ENCODE measurements at places on chromosomes 3 and 15. TPM values are rescaled to one million over a fixed set of nuclear protein-coding genes. Genes with fewer than 3 reads are reported as not detected.
A peak's percentile ranks its signal among the peaks of the same experiment; 100 is the strongest.

Gene SEC22C
- 53.2 TPM for total RNA-seq

Gene GOLGA6L10
- 0.33 TPM for total RNA-seq

DNA sequence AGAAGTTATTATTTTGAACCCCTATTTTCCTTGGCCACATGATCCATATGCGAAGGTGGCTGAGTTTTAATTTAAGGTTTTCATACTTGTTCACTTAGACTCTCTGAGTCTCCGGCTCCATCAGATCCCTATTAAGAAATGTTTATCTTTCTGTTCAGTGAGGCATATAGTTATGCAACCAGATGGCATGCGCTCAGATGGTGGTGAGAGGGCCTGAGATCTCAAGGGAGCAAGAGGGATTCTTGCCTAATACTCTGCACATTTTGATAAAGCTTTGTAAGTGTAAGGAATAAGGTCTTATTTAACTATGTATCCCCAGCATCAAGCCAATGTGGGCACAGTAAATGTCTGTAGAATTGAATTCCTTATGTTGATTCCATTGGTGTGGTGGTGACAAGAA, 78.9 kb upstream of the DPH6 start:
- DNase-seq = peak; percentile 26

DNA sequence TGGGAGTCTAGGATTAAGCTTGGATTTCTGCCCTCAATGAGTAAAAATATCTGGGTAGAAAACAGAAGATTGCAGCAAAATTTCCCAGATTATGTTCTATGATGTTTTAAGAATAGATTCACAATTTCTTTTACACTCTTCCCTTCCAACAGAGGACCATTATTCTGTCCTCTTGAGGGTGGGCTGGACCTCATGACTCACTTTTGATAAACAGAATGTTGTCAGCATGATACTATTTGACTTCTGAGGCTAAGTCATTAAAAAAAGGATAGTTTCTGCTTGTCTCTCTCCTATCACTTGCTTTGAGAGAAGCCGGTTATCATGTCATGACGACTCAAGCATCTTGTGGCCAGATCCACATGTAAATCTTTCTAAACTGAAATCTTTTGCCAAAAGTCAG, 396.2 kb upstream of the CDIN1 start:
- no peak for DNase-seq

DNA sequence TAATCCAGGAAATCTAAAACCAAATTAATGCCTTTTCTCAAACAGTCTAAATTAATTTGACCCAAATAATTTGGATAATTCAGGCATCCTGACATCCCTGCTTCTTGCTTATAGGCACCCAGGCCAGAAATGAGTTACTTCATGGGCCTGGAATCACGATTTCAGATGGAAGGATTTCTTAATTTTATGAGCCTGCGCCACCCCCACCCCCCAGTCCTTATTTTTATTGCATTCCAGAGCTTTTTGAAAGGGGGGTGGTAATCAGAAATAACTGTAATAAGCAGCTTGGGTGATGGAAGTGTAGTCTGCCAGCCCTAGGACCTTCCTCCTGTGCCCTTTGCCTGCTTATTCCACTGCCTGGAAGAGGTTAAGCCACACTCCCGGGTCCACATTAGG, 1.3 kb downstream of the AP2M1 start:
- no peak for DNase-seq

All from mammary epithelial cell (primary cell).